Neural crest cell (in vitro differentiated cells): ENCODE measurements at places on chromosomes 16 and 17. TPM values are rescaled to one million over a fixed set of nuclear protein-coding genes. Genes with fewer than 3 reads are reported as not detected.

The SLC47A1 gene
- 4.1 and 4.3 TPM in 2 replicates for total RNA-seq

The RAB37 gene
- total RNA-seq = not detected in 2 replicates

The ZG16 gene
- total RNA-seq = not detected in 2 replicates

The TEKT5 gene
- total RNA-seq = 0.25 and 0.68 TPM in 2 replicates

The CRYM gene
- total RNA-seq = 1.2 and 2.2 TPM in 2 replicates

The CCL14 gene
- total RNA-seq = not detected in 2 replicates

The CLEC3A gene
- not detected in 2 replicates for total RNA-seq

The CEP295NL gene
- total RNA-seq = 1.2 TPM in 2 replicates

The KRTAP4-7 gene
- not detected in 2 replicates for total RNA-seq

The RPRML gene
- 1.6 and 1.8 TPM in 2 replicates for total RNA-seq

DNA sequence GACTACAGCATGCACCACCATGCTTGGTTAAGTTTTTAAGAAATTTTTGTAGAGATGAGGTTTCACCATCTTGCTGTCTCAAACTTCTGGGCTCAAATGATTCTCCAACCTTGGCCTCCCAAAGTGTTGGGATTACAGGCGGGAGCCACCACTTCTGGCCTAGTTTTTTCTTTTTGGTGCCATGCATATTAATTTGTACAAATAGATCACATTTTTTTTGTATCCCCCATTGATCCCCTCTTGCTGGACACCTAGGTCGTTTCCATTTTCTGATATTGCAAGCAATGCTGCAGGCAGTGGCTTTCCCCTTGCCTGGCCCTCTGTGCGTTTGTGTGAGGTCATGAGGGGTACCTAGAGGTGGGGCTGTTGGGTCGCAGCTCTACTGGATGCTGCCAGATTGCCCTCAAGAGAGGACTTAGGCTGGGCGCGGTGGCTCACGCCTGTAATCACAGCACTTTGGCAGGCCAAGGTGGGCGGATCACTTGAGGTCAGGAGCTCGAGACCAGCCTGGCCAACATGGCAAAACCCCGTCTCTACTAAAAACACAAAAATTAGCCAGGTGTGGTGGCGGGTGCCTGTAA lies 23.8 kb downstream of the RAP1GAP2 start:
- DNase-seq = no peak

GRCh38 chr17:48544349-48545021 lies 424 bp downstream of the HOXB2 start:
- DNase-seq = peak; percentile 54

- DNase-seq = no peak
Measured at GRCh38 chr16:24113115-24113745, 142.9 kb upstream of the CACNG3 start.

- no peak for DNase-seq
Measured at GRCh38 chr17:77205396-77206125, 64.8 kb downstream of the SEC14L1 start.

DNA sequence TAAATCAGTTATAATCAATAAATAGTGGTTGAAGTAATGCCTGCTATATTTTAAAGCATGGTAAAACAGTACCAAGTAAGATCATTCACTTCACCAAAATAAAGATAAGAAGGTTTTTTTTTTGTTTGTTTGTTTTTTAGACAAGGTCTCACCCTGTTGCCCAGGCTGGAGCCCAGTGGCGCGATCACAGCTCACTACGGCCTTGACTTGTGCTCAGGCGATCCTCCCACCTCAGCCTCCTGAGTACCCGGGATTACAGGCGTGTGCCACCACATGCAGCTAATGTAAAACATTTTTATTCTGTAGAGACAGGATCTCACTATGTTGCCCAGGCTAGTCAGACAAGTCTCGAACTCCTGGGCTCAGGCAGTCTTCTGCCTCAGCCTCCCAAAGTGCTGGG lies 84.5 kb upstream of the NETO2 start:
- DNase-seq = no peak

GRCh38 chr17:74457146-74457819 lies 9.2 kb upstream of the CD300A start:
- DNase-seq = peak; percentile 78

GRCh38 chr17:70187383-70187782 lies 18.1 kb downstream of the KCNJ2 start:
- no peak for DNase-seq

GRCh38 chr16:72092832-72093447 lies 480 bp downstream of the TXNL4B start:
- no peak for DNase-seq
